Thymus (tissue), 14 donors: ENCODE measurements at places on chromosomes 4 and X. TPM values are rescaled to one million over a fixed set of nuclear protein-coding genes. Genes with fewer than 3 reads are reported as not detected.

Gene PPEF1
- total RNA-seq, result 0.28 TPM

Gene IL21
- 0.19 TPM for total RNA-seq

DNA sequence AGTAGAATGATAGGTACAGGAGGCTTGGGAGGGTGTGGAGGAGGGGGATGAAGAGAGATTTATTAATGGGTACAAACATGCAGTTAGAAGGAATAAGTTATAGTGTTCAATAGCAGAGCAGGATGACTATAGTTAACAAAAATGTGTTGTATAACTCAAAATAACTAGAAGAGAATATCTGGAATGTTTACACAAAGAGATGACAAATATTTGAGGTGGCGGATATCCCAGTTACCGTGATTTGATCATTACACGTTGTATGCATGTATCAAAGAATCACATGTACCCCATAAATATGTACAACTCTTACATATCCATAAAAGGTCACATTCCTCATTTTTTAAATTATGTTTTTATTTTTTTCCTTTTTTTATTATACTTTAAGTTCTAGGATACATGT, 456.6 kb downstream of the MAGEB5 start:
- H3K27me3 ChIP-seq, result no peaks in the 10 kb centered on the region
- no peak overlapping the region for H3K27ac ChIP-seq
- H3K4me1 ChIP-seq, result no peaks in the 10 kb centered on the region
- no peak overlapping the region for H3K4me3 ChIP-seq
- H3K36me3 ChIP-seq, result no peaks in the 10 kb centered on the region
- no peak for DNase-seq

GRCh38 chr4:22179124-22179874, 230.7 kb upstream of the KCNIP4 start:
- H3K4me1 ChIP-seq, result no peaks in the 10 kb centered on the region
- H3K36me3 ChIP-seq, result no peaks in the 10 kb centered on the region
- DNase-seq, result no peak

GRCh38 chr4:172515266-172515879, 653.2 kb upstream of the GALNT7 start:
- no peaks in the 10 kb centered on the region for H3K27me3 ChIP-seq
- no peaks in the 10 kb centered on the region for H3K4me1 ChIP-seq
- H3K36me3 ChIP-seq, result no peaks in the 10 kb centered on the region
- no peak overlapping the region for H3K27ac ChIP-seq
- DNase-seq, result no peak

Gene LGI2
- total RNA-seq, result 2.5 TPM

GRCh38 chrX:126886997-126887396, 67.5 kb downstream of the PRR32 start:
- no peaks in the 10 kb centered on the region for H3K27me3 ChIP-seq
- H3K4me3 ChIP-seq, result no peak overlapping the region
- H3K4me1 ChIP-seq, result no peaks in the 10 kb centered on the region
- no peak overlapping the region for H3K27ac ChIP-seq

- no peaks in the 10 kb centered on the region for H3K4me1 ChIP-seq
- no peak for DNase-seq
- no peaks in the 10 kb centered on the region for H3K36me3 ChIP-seq
- no peak overlapping the region for H3K27ac ChIP-seq
- no peak overlapping the region for H3K4me3 ChIP-seq
Observed at GRCh38 chr4:78683352-78683751, 92.8 kb upstream of the BMP2K start.

Gene LEF1
- 655 TPM for total RNA-seq

Gene TMEM35A
- total RNA-seq, result 0.19 TPM

DNA sequence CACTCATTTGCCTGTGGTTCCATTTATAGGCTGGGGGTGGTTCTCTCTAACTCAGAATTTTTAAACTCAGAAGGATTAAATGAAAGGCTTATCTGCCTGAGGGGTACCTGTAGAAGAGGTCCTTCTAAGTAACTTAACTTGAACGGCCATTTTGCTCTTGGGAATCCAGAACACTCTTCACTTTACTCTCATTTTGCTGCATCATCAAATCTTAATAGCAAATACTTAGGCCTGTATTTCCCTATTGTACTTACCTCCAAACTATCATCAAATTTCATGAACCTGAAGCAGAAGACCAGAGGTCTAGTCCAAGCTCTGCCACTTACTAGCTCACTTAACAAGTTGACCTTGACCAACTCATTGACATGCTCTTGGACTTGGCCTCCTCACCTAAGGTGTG, 70.4 kb downstream of the GRIA3 start:
- no peaks in the 10 kb centered on the region for H3K4me1 ChIP-seq
- H3K27me3 ChIP-seq, result no peaks in the 10 kb centered on the region
- H3K27ac ChIP-seq, result no peak overlapping the region
- no peaks in the 10 kb centered on the region for H3K36me3 ChIP-seq

Gene PAGE4
- 0.80 TPM for total RNA-seq

Gene CDKN2AIP
- 29.1 TPM for total RNA-seq

Gene SORBS2
- total RNA-seq, result 13.8 TPM

Gene NAP1L3
- 3.8 TPM for total RNA-seq

DNA sequence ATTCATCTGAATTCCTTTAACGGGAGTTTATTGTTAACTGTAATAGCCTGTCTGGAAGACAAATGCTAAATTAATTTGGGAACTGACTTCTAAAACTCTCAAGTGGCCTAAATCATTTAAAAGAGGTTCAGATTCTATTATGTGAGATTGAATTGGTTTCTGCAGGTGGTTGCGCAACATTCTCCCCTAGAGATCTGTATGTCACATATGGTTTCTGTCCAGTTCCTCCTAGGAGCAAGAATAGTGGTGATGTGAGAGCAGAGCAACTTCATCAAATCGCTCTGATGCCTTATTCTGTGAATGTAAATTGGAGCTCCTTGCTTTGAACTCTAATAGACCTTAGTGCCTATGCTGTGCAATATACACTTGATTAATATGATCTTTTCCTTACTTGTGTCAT, 144.6 kb upstream of the GPR101 start:
- no peak overlapping the region for H3K27ac ChIP-seq
- H3K36me3 ChIP-seq, result no peaks in the 10 kb centered on the region
- no peak for DNase-seq
- H3K4me1 ChIP-seq, result no peaks in the 10 kb centered on the region

GRCh38 chrX:132044953-132045352, 21.9 kb downstream of the STK26 start:
- H3K27ac ChIP-seq, result no peak overlapping the region
- no peaks in the 10 kb centered on the region for H3K4me1 ChIP-seq
- no peak for DNase-seq
- no peaks in the 10 kb centered on the region for H3K36me3 ChIP-seq

Gene RXFP1
- total RNA-seq, result 0.05 TPM

Gene BEX2
- total RNA-seq, result 26.1 TPM

DNA sequence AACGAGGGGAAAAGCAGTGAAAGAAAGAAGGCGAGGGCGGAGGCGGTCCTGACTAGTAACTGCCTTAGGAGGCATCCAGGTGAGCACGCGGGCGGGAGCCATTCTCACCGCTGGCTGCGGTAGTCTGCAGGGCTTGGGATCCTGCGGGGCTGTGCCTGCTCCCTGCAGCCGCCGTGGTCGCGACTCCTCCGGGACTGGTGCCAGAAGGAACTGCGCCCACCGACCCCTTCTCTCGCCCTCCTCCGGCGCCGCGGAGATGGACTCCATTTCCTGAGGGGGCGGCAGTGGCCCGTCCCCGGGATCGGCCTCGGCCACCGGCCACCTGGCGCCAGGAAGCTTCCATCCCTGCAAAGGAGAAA, 543 bp downstream of the NFXL1 start:
- H3K36me3 ChIP-seq, result no peaks in the 10 kb centered on the region
- H3K4me1 ChIP-seq, result peaks cover 7% of the 10 kb centered on the region
- DNase-seq, result no peak
- no peaks in the 10 kb centered on the region for H3K27me3 ChIP-seq
- peak overlapping the region; percentile 81 for H3K4me3 ChIP-seq
- no peak overlapping the region for H3K27ac ChIP-seq

DNA sequence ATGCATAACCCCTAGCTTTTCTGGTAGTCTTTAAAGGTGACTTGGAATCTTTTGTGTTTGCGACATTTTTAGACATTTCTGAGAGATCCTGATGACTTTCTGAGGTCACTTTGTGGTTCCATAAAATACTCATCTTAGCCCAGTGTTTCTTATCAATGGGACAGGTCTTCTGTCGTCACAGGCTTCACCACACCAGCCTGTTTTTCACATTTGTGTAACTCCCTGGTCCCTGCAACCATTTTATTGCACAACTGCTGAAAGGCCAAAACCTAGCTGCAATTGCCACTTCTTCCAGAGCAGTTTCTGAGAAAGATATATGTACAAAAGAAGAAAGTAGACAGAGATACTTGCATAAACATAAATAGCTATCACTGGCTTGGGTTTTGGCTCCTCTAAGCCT, 120.9 kb downstream of the IL15 start:
- H3K36me3 ChIP-seq, result no peaks in the 10 kb centered on the region
- no peak overlapping the region for H3K27ac ChIP-seq
- H3K4me3 ChIP-seq, result no peak overlapping the region
- H3K27me3 ChIP-seq, result no peaks in the 10 kb centered on the region

DNA sequence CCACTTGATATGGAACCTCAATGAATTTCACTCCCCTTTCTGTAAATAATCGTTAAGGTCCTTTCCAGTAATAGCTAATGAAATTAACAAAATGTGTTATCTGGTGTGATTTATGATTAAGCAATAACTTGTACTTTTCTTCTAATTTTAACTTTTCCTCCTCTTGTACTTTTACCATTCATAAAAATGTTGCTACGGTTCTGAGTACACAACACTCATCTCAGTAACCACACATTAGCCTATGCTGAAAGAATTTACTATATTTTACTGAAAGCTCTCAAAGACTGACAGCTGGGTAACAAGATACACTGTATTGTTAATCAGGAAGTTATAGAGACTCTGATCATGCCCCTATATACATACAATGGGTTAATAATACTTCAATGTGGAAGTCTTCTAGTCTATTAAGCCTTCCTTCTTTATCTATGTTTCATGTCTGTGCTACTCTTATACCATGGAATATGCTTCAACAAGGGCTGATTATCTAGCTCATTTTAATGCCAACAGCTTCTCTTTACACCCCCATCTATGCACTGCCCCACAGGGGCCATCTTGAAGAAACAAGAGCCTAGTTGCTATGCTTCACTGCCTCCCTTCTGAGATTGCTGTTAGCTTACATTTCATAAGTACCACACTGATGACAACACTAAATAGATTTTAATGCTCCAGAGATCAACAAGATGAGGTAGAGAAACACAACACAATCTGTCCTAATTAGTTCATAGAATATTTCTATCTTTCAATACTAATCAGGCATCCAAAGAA, 39.1 kb downstream of the LAMP2 start:
- H3K27ac ChIP-seq, result no peak overlapping the region
- no peaks in the 10 kb centered on the region for H3K36me3 ChIP-seq
- H3K27me3 ChIP-seq, result no peaks in the 10 kb centered on the region
- no peak overlapping the region for H3K4me3 ChIP-seq
- DNase-seq, result no peak

Gene GLRA3
- total RNA-seq, result 0.05 TPM

Gene ANKRD37
- total RNA-seq, result 11.0 TPM

Gene MAGEB6
- not detected for total RNA-seq

- H3K27me3 ChIP-seq, result no peaks in the 10 kb centered on the region
- no peak overlapping the region for H3K4me3 ChIP-seq
- no peaks in the 10 kb centered on the region for H3K4me1 ChIP-seq
- H3K36me3 ChIP-seq, result no peaks in the 10 kb centered on the region
- H3K27ac ChIP-seq, result no peak overlapping the region
Observed at GRCh38 chrX:10031746-10032145, 64.6 kb downstream of the CLDN34 start.

- H3K4me1 ChIP-seq, result no peaks in the 10 kb centered on the region
- H3K27me3 ChIP-seq, result no peaks in the 10 kb centered on the region
- H3K4me3 ChIP-seq, result no peak overlapping the region
- no peak for DNase-seq
Observed at GRCh38 chr4:41572516-41572915, 34.6 kb downstream of the LIMCH1 start.

Gene KIF4A
- total RNA-seq, result 14.6 TPM

- H3K4me1 ChIP-seq, result no peaks in the 10 kb centered on the region
- H3K27ac ChIP-seq, result no peak overlapping the region
- no peak overlapping the region for H3K4me3 ChIP-seq
- no peaks in the 10 kb centered on the region for H3K27me3 ChIP-seq
Observed at GRCh38 chr4:93788712-93789111, 39.8 kb upstream of the ATOH1 start.

DNA sequence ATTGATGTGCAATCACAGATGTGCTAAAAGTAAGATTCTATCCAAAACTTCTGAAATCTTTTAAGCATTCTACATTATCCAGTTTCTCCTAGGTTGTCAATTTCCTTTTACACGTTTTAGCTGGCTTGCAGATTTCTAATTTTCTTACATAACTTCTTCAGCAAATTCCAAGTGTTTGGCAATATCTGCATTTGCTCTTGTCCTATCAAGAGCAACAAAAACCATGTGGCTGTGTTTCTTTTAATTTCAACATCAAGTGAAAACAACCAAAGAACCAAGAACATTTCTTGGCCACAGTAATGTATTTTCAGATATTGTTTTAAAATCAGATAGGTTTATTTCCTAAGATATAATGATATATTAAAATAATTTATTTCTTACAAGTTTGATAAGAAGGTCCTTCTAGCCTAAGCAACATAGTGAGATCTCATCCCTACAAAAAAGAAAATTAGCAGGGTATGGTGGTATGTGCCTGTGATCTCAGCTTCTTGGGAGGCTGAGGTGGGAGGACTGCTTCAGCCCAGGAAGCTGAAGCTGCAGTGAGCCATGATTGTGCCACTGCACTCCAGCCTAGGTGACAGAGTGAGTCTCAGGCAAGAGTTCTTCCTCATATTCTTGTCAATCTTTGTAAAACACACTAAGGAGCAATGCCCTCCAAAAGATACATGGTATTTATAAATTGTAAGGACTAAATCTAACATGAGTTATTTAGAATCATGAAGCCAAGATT, 131.4 kb upstream of the NAP1L5 start:
- H3K27me3 ChIP-seq, result no peaks in the 10 kb centered on the region
- no peak overlapping the region for H3K4me3 ChIP-seq
- no peak for DNase-seq
- no peak overlapping the region for H3K27ac ChIP-seq
- H3K4me1 ChIP-seq, result no peaks in the 10 kb centered on the region
- no peaks in the 10 kb centered on the region for H3K36me3 ChIP-seq

Gene MAOB
- total RNA-seq, result 0.85 TPM

Gene SLC16A2
- total RNA-seq, result 0.85 TPM

DNA sequence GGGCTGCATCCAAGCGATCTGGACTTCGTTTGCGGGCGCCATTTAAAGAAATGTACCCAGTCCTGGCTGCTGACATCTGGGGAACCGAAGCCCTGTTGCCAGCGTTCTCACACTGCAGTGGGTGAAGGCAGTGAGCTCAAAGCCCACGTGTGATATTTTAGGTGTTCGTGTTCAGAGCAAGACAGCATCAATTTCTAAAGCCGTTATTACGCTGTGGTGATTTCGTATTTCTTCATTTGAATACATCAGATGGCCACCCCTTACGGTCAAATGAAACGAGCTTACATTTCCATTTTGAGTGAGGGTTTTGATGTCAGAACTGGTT, 376 bp upstream of the C4orf36 start:
- peaks cover 8% of the 10 kb centered on the region for H3K4me1 ChIP-seq
- peak overlapping the region; percentile 71 for H3K27ac ChIP-seq
- peak overlapping the region; percentile 59 for H3K4me3 ChIP-seq
- no peak for DNase-seq
- H3K27me3 ChIP-seq, result peaks cover 13% of the 10 kb centered on the region
- no peaks in the 10 kb centered on the region for H3K36me3 ChIP-seq
